ENCODE measurements at places on chromosomes 3 and 15.

GRCh38 chr3:184553385-184553784, 8.2 kb upstream of the EPHB3 start:
- DNase-seq, result no peak

- DNase-seq, result no peak
These were observed 686.5 kb downstream of the IGSF11 start for GRCh38 chr3:118348169-118348557.

GRCh38 chr15:64571857-64572291, 111.5 kb downstream of the ZNF609 start:
- no peak for DNase-seq

- no peak for DNase-seq
These were observed 33.1 kb downstream of the NIPA2 start for GRCh38 chr15:22871481-22872086.

- DNase-seq, result no peak
These were observed 112.5 kb upstream of the CADPS start for GRCh38 chr3:62987721-62988120.

DNA sequence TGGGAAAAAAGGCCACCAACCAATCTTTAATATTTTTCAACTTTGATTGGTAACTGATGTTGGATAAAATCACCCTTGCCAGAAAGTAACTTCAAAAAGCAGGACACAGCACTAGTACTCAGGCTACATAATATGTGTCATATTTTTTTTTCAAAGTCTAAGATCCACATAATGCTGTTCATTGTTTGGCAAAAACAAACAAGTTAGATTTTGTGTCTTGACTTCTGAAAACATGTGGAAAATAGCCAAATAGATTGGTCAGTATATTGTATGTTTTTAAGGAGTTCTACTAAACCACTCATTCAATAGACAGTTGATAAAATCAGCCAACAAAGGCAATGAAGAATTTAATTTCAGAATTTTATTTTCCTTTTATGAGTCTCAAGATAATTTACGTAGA, 111.7 kb upstream of the CCDC54 start:
- DNase-seq, result no peak

DNA sequence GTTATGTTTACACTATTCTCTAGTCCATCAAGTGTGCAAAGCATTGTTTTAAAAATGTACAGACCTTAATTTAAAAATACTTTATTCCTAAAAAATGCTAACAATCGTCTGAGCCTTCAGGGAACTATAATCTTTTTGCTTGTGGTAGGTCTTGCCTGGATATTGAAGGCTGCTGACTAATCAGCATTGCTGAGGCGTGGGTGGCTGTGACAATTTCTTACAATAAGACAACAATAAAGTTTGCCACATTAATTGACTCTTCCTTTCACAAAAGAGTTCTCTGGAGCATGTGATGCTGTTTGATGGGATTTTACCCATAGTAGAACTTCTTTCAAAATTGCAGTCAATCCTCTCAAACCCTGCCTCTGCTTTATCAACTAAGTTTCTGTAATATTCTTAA, 384.0 kb upstream of the TGFBR2 start:
- peak; percentile 73 for DNase-seq

GRCh38 chr15:42728560-42728959, 8.4 kb downstream of the CDAN1 start:
- no peak for DNase-seq

DNA sequence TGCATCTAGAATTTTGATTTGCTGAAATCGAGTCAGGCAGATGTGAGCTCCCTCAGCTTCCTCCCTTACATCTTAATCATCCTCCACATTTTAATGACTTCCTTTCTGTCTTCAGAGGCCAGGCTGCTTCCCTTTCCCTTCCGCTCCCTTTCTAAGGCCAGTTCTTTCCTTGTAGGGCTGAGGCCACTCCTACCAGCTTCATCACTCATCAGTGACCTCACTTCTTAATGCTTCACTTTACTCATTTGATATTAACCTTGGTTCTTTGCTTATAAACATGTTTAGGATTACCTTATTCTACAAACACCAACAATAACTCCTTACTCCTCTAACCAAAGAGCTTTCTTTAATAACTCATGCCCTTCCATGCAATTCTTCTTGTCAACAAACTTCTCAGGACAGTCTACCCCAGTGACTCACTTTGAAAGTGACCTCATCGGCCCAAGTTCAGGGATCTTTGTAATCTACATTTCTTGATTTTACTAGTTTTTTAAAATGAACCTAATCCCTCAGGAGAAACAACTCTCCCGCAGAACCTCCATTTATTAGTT, 23.9 kb downstream of the ILDR1 start:
- peak; percentile 64 for DNase-seq

GRCh38 chr3:50551681-50552435, 15.7 kb downstream of the C3orf18 start:
- DNase-seq, result no peak

GRCh38 chr15:85453144-85453872, 72.9 kb downstream of the AKAP13 start:
- DNase-seq, result peak; percentile 10

All from GM23248 (cell line).